K562 (cell line): ENCODE measurements at places on chromosomes 3 and 15. TPM values are rescaled to one million over a fixed set of nuclear protein-coding genes. Genes with fewer than 3 reads are reported as not detected.

Gene RASL12
- not detected in 2 replicates for polyA plus RNA-seq

DNA sequence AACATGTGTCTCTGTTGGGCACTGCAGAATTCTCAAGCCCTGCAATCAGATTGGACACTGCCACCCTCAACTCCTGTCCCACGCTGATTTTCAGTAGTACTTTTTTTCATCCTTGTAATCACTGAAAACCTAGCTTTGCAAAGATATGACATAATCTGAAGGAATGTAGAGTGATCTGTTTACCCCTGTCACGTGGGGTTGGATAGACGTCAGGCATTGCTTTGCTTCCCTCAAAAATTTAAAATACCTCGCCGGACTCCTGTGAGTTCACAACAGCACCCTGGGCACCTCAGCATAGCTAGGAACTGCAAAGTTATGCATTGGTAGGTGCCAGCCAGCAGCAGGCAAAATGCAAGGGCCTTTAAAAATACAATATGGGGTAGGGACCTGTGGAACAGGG lies 71.1 kb upstream of the OXTR start:
- no peak for DNase-seq

DNA sequence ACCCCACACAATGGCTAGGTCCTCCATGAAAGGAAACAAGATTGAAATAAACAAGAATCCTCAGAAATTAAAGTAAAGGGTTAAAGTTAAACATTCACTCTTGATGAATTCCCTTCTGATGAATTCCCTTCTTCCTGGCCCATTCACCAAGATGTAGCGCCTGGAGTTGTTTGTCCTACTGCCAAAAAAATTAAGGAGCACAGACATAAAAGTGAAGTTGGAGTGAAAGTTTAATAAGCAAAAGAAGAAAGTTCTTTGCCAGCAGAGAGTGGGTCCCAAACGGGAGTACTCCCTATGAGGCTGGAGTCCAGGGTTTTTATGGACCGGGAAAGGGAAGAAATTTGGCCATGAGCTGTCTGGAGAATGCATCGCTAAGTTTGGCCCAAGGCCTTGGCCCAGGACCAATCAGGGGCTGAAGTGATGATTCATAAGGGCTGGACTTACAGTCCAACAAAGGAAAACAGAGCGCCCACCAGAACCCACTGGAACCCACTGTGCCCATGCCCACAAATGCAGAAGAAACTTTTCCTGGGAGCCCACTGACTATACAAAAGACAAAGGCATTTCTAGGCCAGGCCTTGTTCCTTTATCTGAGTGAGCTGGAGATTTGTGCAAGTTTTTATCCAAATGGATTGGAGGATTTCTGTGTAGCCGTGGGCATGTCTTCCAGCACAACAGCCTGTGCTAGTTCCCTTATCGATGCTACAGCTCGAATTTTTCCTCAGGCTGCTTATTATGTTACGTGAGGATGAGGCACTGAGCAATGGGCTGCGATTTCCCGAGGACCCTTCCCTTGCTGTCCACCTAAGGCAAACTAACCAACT lies 1561.6 kb downstream of the OTOL1 start:
- DNase-seq = no peak

Gene C3orf33
- 6.3 and 7.0 TPM in 2 replicates for polyA plus RNA-seq

DNA sequence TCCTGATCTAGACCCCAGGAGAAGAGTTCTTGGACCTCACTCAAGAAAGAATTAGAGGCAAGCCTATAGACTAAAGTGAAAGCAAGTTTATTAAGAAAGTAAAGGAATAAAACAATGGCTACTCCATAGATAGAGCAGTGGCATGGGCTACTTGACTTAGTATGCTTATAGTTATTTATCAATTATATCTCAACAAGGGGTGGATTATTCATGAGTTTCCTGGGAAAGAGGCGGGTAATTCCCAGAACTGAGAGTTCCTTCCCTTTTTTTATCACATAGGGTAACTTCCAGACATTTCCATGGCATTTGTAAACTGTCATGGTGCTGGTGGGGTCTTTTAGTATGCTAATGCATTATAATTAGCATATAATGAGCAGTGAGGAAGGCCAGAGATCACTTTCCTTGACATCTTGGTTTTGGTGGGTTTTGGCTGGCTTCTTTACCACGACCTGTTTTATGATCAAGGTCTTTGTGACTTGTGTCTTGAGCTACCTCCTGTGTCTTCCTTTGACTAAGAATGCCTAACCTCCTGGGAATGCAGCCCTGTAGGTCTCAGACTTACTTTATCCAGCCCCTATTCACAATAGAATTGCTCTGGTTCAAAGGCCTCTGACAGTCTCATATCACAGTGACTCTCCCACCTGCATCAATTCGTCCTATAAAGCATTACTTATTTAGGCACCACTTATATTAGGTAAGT lies 35.3 kb upstream of the PLSCR2 start:
- no peak for DNase-seq

DNA sequence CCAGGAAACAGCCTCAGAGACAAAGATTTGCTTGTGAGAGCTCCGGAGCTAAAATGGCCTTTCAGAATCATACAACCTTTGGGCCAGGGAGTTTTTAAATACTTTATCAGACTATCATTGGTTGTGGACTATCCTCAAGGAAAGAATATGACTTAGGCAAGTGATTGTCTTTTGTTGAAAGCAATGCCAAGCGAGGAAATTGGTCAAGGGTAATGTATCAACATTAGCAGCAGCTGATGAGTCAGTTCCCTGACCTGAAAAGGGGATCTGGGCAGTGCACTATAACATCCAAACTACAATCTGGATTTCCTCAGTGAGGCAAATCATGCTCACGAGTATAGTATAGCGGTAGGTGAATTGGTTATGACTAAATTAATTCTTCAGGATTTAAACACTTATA lies 303.6 kb downstream of the LSAMP start:
- no peak for DNase-seq

GRCh38 chr15:58870451-58870850 lies 63.0 kb downstream of the SLTM start:
- no peak for DNase-seq

DNA sequence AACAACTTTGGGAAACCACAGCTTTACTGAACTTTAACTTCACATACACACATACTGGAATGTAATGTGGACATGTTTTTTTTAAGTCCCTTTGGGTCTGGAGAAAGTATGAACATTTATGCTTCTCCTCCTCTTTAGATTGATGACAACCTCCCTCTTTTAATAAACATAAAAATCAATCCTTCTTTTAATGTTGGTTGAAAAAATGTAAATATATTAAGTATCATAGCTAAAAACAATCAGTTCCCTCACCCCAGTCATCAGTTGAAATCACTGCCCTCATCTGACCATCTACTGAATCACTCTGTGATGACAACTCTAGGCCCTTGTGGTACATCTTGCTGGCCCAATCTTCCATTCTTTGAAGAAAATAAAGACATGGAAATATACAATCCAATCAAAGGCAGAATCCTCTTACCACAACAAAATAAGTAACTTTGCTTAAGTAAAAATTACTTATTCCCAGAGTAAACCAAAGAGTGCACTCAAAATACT lies 6.4 kb downstream of the AAGAB start:
- no peak for DNase-seq

Gene VIPR1
- polyA plus RNA-seq = not detected in 2 replicates
